Common myeloid progenitor, CD34-positive (primary cell): ENCODE measurements at places on chromosomes 5 and 9.
A peak's percentile ranks its signal among the peaks of the same experiment; 100 is the strongest.

DNA sequence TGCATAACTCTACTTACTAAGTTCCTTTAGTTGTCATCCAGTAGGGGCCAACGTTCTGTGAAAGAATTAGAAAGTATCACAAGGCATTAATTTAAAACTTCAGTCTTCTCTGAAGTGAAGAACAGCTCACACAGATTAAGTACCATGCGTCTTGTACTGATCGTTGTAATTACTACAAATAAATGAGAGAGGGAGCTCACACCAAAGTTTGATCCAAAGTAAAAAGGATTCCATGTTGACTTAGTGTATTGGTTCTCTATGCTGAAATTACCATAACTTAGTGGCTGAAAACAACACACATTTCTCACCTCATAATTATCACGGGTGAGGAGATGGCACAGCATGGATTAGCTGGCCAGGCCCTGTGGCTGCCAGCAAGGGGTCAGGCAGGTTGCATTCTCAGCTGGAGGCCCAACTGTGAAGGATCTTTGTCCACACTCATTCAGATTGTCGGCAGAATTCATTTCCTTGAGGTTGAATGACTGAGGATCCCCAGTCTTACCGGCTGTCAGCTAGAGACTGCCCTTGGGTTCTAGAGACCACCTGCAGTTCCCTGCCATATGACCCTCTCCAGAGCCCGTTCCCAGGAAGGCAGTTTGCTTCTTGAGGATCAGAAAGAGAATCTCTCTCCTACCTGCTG is 169.1 kb downstream of the YTHDC2 start:
- no peak for DNase-seq

DNA sequence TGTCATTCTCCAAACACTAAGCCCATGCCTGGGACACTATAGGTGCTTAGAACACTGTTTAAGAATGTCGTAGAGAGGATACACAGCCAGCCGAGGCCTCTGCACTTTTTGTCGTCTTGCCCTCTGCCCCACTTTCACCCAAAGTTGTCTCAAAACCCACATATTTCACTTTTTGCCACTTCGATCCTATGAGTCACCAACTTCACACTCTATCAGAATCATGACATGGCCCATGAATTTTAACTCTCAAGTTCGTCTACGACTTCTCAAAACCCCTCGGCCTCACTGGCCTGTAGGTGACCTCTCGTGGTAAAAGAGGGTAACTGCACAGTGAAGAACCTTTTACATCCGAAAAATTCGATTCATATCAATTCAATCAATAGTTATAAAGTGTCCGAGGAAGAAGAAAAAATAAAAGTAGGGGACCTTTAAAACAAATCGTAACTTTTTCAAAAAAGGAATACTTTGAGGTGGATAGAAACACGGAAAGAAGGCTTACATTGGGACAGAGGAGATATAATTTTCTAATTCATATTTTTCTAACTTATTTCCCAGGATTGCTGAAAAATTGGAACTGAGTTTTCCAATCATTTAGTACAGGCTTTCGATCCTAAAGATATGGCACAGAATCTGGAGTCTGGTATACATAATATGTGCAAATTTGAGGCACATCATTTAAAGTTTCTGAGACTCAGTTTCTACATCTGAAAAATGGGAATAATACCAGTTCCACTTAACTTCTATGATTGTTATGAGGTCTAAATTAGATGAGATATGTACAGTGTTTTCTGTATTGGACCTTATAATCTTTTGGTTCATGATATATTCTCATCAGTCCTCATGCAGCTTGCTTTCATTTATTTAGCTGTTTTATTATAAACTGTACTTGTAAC is 122.6 kb downstream of the APBA1 start:
- peak; percentile 70 for DNase-seq

GRCh38 chr5:74206579-74207550 is 433.7 kb downstream of the ENC1 start:
- DNase-seq: no peak

DNA sequence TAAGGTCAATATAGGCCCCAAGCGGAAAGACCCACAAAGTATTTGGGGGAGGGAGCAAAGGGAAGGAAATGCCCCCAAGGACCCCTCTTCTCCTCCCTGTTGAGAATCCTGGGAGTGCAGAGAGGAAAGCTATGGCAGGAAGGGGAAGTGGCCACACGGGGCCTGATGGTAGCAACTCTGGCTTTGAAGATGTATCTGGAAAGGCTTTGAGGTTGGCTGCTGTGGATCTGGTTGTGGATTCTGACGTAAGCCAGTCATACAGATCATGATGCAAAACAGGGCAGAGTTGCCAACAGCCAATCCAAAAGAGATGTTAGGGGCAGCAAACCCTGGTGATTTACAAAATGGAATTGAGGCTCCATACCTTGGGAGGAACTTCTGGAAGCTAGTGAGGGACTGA is 108.8 kb downstream of the PRKACG start:
- DNase-seq: peak; percentile 46

DNA sequence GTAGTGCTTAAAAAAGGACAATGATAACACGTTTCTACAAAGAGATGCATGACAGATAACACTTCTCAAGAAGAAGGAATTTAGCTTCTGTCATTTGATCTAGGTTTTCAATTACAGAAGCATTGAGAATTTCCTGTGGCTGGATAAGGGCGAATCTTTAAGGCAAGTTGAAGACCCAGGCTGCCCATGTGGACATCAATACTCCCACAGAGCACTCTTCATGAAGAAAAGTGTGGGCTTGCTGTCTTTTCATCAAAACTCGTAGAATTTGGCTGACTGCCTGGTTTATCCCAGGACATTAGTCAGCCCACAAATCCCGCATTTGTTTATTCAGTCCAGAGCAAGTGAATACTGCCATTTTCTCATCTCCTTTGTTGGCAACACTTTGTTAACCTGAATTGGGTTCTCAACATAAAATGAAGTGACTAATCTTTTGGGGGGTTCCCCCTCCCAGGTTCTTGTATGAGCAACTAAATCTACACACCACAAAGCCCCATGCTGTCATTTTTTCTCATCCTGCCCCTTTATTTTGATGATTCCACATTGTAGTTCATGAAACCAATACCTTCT is 43.4 kb upstream of the CDKN2B start:
- peak; percentile 50 for DNase-seq

DNA sequence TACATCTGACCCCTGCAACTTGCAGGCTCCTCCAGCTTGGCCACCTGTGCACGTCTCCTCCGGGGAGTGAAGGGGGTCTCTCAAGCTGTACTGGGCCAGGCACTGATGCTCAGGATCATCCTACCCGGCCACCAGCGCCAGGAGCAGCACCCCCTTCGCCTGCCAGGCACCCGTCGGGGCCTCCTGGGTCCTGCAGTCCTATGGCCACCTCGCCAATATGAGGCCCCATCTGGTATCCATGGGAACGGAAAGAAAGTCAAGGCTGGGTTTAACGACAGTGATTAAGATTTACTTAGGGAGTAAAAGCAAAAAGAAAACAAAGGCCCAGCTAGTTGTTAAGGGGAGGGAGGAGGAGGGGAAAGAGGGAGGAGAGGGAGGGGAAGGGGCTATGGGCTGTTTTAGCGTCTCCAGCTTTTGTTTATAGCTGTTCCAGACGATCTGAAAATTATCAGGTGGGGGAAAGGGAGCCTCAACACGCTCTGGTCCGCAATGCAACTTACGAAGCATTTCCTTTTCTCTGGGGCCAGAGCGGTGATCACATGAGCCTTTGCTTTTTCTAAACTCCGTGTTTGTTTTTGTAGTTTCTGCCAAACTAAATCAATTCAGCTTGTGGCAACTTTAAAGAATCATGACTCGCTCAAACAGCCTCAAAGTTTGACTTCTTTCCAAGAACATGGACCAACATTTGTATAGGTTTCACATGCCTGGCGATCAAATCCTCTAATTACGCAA is 132.4 kb downstream of the ROR2 start:
- no peak for DNase-seq

GRCh38 chr5:132768485-132768868 is 8.6 kb downstream of the SEPTIN8 start:
- DNase-seq: no peak

GRCh38 chr5:102755686-102756371 is 724 bp downstream of the PAM start:
- peak; percentile 77 for DNase-seq

DNA sequence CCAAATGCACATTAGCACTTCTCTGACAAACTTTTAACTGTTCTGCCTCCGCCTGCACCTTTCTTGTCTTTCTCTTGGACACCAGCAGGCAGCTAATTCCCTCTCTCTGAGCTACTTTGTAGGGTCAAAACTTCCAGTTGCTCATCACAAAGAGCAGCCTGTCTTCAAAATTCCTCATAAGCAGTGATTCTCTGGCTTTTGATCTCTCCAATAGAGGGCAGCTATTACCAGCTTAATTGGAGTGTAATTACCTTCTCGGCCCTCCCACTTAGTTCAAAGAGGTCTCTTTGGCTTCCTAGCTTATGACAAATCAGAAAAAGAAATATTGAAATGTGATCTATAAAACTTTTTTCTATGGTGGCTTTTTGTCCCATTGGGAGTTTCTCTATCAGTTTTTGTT is 43.6 kb upstream of the RAD23B start:
- DNase-seq: peak; percentile 62

GRCh38 chr9:134474055-134474370 is 147.8 kb downstream of the RXRA start:
- DNase-seq: no peak

DNA sequence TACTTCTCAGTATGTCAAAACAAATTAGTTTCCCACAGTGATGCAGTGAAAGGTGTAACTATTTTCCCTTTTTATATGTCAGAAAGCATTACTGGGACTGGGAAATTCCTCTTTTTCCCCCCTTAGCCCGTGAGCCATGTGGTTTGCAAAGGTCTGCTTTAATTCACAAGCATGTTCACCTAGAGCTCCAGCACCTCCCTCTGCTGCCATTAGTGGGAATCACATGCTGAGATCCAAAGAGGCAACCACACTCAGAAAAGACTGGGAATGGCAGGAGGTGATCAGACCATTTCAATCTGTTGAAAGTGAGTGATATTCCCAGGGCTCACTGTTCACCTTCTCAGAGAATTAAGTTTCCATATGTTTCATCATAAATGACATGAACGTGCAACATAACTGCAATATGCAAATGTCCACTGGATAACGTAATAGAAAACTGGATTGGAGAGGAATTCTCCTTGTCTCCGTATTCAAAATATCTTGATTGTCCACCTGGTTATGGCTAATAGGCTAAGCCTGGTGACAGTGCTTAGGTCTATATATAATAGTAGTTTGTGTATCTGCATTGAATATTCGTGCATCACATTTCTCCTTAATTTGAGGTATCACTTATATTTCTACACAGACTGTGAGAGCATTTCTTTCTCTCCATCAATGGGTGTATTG is 703.5 kb upstream of the WWC1 start:
- DNase-seq: no peak

GRCh38 chr5:154566146-154566680 is 88.2 kb upstream of the HAND1 start:
- DNase-seq: no peak

DNA sequence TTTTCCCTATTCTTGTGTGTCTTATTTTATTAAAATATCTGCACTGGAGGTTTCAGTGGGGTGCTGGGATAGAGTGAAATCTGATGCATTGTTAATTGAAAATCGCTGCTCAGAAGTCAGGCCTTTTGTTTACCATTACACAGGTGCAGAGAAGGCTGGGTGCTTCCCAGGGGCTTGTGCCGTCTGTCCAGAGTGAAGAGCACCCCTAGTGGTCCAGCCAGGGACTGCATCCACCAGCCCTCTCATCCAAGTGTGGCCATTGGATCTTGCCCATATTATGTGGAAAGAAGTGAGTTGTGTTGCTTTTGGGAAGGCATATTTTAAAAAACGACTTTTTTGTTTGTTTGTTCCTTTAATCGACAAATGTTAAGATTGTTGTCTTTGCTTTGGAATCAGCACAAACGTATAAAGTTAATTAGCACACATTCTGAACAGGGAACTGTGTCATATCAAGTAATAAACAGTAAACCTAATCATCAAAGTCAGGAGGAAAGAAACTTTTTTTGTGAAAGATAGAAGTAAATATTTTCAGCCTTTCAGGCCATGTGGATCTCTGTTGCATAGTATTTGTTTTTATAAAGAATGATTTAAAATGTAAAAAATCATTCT is 315.6 kb downstream of the MTRR start:
- DNase-seq: peak; percentile 4

DNA sequence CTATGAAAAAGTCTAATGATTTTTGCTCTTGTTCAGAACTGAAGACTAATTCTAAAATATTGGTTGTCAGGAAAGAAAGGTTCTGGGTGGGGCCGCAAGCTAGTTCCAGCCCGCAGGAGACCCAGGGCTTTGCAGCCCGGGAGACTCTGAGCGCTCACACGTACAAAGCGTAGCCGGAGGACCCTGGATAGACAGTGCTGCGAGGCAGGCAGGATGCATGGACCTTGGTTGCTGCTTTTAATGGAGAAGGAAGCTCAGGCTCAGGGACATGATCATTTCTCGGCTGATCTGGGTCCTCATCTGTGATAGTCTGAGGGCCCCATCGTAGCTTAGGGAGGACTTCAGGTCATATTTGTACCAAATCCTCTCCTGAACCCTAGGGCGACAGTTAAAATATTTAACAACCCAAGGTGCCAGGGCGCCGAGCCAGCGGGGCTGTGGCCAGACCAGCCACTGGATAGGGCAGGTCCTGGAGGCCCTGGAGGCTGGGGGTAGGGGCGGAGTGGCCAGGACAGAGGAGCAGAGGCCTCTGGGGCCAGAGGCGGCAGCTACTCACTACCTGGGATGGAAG is 70.1 kb upstream of the UNC5A start:
- no peak for DNase-seq

GRCh38 chr5:87912419-87912818 is 356.2 kb downstream of the TMEM161B start:
- no peak for DNase-seq

DNA sequence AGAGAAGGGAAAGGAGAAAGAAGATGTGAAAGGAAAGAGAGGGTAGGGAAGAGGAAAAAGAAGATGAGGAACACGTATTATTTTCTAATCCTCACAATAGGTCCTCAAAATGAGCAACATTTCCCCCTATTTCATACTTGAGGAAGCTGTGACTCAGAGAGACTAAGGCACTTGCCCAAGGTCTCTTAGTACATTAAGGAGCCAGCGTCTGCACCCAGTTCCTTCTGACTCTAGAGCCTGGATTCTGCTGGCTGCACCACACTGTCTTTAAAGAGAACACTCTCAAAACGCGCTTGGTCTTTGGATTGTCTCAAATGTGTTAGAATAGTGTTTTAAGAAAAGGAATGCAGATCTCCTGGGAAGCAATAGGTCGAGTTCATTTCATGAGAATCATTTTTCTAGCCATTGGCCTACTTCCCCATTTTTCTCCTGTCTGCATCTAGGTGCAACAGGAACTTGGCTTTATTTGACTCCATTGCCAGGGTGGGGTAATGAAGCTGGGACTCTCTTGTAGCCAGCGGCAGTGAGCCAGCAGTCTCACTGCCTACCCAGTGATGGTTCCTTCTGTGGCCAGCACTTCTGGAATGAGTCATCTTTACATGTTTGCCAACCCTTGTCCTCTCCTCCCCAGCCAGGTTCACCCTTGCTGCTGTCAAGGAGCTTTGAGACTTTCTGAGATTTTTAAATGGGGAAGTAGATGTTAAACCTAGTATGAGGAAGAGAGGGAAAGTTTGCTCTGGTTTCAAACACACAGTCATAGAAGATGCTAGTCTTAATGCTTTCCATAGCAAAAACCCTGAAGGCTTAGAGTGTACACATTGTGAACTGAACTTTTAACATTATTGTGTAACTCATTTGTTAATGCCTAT is 82.7 kb downstream of the DOCK8 start:
- peak; percentile 97 for DNase-seq

- no peak for DNase-seq
These were observed 265.5 kb downstream of the CWC27 start for GRCh38 chr5:65034029-65034812.
